ENCODE measurements at places on chromosomes 2 and 18. TPM values are rescaled to one million over a fixed set of nuclear protein-coding genes. Genes with fewer than 3 reads are reported as not detected.

The TBC1D8 gene
- total RNA-seq: 49.1 TPM

The KRTCAP3 gene
- not detected for total RNA-seq

The CEBPZ gene
- total RNA-seq: 32.5 TPM

The KLHL14 gene
- total RNA-seq: not detected

The NDUFB3 gene
- 129 TPM for total RNA-seq

The TMEM18 gene
- total RNA-seq: 8.0 TPM

The SLC4A5 gene
- total RNA-seq: not detected

The TTN gene
- total RNA-seq: 0.12 TPM

The AGXT gene
- not detected for total RNA-seq

The TRIM43 gene
- not detected for total RNA-seq

The ERFE gene
- 0.82 TPM for total RNA-seq

The MYO1B gene
- 88.9 TPM for total RNA-seq

The C2orf81 gene
- total RNA-seq: 0.98 TPM

The TUBA3D gene
- not detected for total RNA-seq

The FNDC4 gene
- 31.8 TPM for total RNA-seq

The EVX2 gene
- total RNA-seq: not detected

The POTEC gene
- total RNA-seq: not detected

The KCNK3 gene
- 1.1 TPM for total RNA-seq

The MTA3 gene
- 23.6 TPM for total RNA-seq

The SLC40A1 gene
- total RNA-seq: 359 TPM

The IL1RN gene
- total RNA-seq: not detected

The PSD4 gene
- 0.08 TPM for total RNA-seq

The VWA3B gene
- total RNA-seq: not detected
